Stimulated activated CD8-positive, alpha-beta memory T cell treated with anti-CD3 and anti-CD28 coated beads, Interleukin-7, amount 100 ng/mL, for 1 hour (primary cell): ENCODE measurements at places on chromosomes 3 and 15.

GRCh38 chr15:99076109-99076508 lies 28.8 kb upstream of the SYNM start:
- DNase-seq = no peak

DNA sequence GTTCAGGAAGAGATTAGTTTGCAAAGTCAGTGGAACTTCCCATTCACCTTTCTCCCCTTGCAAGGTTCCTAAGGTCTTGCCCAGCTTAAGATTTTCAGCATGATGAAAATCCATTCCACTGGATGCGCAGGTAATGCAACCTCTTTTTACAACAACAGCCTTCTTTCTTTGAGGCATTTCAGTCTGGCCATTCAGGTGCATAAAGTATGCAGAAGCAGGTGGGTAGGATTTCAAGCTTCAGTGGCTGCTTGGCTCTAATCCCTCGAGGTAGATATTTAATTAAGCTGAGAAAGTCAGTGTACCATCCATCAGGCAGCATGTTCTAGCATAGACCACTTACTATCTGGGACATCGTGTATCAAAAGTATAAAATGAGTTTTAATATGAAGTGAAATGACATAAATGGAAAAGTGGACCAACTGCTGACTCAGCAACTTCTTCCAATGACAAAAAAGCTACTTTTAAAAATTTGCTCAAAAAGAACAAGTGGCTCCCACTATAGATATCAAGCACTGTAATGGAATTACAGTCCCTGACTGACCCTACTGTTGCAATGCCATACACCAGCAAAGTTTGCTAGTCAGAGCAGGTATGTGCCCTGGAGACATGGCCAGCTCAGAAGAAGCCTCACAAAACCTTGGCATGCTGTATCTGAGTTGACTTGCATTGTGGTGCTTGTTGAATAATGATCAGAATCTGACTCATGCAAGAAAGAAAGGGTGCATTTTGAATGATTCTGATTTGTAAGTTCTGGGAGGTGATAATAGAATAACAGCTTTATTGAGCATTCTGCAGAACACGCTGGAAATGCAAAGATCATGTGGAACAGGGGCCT lies 459.9 kb upstream of the MCTP2 start:
- no peak for DNase-seq

DNA sequence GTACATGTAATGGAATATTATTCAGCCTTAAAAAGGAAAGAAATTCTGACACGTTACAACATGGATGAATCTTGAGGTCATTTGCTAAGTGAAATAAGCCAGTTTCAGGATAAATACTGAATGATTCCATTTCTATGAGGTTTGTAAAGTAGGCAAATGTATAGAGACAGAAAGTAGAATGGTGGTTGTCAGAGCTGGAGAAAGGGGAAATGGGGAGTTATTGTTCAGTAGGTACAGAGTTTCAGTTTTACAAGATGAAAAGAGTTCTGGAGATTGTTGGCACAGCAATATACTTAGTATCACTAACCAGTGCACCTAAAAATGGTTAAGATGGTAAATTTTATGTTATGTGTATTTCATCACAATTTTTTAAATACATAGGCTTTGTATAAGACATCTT lies 60.6 kb downstream of the USP8 start:
- DNase-seq = no peak

GRCh38 chr15:66433726-66434125 lies 47.0 kb downstream of the MAP2K1 start:
- DNase-seq = no peak

DNA sequence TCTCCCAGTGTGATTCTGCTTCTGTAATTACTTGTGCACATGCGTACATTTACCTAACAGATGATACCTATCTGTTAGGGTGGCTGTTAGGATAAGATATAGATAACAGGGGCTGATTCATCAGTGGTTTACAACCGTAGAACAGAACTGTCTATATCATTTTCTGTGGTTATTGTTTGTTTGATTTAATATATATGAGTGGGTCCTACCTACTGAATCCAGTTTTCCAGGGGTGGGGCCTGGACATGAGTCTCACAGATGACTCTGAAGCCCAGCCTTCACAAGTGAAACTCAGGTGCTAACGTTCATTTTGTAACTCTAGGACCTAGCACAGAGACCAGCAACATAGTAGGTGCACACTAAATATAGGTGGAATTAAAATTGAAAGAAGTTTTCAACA lies 10.4 kb upstream of the ACAP2 start:
- no peak for DNase-seq

DNA sequence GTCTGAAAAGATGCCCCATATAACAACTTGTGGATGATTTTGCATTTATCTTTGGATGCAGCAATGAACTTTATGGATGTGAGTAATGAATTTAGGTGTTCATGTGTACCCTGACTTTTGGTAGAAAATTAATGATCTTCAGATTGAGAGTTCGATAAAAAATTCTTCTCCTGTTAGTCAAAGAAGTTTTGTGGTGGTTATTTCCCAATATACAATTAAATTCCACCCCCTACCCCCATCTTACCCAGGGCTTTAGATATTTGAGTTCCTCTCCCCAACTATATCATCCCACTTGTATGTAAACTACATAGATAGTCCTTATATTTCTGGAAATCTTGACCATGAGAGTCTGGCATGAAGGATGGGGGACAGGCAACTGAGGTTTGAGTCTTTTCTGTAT lies 126.1 kb upstream of the ALDH1A3 start:
- no peak for DNase-seq

DNA sequence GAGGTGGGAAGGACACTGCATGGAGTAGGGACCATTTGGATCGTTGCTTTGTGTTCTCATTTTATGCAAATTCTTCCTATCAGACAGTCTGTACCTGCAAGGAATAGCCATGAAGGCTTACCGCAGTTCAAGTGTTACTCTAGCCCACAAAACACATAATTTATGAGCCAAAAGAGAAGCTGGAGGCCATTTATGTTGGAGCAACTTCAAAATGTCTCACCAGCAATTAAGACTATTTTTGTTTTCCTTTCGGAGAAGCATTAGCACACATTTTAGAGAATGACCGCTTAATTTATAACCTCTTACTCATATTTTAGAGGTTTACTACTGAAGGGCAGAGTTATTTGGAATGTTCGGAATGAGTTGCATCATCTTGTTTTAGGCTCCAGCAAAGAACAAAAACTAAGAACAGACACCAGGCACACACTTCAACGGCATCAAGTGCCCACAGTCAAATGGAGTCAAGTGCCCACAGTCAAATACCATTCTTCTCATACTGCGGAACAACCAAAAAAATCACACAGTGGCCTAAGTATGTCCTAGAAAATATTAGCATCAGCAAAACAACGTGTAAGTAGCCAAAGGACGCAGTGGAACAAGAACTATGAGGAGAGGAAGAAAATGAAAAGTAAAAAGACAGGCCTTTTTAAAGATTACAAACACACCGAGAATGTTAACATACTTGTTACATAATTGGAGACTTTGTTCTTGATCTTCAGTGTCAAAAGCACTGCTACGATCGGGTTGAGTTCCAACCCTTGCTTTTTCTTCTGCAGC lies 17.5 kb upstream of the GOLGA8J start:
- DNase-seq = no peak

DNA sequence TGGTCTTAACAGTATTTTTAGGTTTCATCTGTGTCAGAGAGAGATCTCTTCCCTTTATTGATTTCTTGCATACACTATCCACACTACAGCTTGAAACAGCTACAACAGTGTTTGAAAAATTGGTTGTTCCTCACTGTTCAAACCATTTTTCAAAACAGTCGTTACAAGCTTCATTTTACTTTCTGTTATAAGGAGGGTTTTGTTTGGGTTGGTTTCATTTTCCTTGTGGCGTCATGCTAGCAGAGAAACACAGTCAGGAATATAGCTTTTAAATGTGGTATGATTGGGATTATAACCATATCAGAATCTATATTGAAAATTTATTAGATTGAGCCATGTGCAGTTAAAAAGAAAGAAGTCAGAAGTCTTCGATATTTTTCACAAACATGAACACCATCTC lies 400.6 kb downstream of the ZBTB20 start:
- no peak for DNase-seq

DNA sequence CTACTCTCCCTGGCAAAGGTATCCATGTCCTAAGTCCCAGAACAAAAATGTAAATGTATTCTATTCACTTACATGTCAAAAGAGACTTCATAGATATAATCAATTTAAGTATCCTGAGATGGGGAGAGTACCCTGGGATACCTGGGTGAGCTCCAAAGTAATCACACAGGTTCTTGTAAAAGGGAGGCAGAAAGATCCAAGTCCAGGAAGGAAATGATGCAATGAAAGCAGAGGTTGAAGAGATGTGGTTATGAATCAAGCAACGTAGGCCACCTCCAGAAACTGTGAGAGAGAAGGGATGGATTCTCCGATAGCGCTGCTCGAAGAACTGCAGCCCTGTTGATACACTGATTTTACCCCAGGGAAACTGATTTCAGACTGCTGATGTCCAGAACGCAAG lies 93.9 kb upstream of the VGLL3 start:
- no peak for DNase-seq

GRCh38 chr3:149437710-149438109 lies 36.8 kb upstream of the TM4SF4 start:
- no peak for DNase-seq

- DNase-seq = no peak
Measured at GRCh38 chr3:82084824-82085223, 323.4 kb upstream of the GBE1 start.
